Endothelial cell (in vitro differentiated cells): ENCODE measurements at places on chromosomes 7 and 10. TPM values are rescaled to one million over a fixed set of nuclear protein-coding genes. Genes with fewer than 3 reads are reported as not detected.

DNA sequence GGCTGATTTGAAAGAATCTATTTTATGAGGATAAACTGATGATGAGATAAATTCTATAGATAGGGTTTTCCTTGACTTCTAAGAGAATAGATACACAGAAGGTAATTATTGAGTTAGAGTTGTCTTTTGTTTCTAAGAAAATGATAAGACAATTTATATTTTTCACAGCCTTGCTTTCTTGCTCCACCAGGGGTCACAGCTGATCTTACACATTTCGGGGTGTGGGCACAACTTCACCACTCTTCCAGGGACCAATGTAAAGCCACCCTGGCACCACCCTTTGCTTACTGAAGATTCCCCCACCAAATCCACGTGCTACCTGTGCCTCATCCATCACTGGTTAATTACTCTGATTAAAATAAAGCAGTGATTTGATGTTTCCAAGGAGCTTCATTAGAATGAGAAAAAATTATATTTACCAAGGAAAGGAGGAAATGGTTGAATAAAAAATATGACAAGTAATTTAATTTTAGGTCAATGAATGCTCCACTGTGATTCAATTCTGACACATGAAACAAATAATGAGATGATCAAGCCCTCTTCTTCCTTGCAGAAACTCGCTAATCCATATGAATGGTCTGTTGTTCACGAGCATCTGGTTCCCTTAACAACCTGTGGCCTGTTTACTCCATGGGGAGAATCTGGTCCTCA is 177.3 kb upstream of the TNS3 start:
- no peak for DNase-seq

Gene RSPH10B
- 0.44 TPM for total RNA-seq

- DNase-seq: no peak
These were observed 227.2 kb upstream of the KLF14 start for GRCh38 chr7:130961128-130961601.

DNA sequence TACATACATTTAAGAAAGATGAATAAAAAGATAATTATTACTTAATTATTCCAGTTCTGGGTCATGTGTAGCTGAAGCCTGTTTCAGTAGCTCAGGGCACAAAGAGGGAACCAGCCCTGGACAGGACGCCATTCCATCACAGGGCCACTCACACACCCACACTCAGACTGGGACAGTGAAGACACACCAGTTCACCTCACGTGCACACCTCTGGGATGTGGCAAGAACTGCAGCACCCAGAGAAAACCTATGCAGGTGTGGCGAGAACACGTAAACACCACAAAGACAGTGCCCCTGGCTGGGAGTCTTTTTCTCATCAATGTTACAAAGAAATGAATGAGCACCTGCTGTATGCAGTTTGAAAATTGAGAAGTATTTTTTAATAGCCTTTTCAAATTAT is 1.6 kb upstream of the IDI1 start:
- DNase-seq: no peak

Gene MMP21
- not detected for total RNA-seq

DNA sequence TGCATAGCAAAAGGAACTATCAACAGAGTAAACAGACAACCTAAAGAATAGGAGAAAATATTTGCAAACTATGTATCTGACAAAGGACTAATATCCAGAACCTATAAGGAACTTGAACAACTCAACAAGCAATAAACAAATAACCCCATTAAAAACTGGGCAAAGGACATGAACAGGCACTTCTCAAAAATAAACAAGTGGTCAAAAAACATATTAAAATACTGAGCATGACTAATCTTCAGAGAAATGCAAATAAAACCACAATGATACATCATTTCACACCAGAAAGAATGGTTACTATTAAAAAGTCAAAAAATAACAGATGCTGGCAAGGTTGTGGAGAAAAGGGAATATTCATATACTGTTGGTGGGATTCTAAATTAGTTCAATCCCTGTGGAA is 17.1 kb downstream of the MAGI2 start:
- DNase-seq: no peak

DNA sequence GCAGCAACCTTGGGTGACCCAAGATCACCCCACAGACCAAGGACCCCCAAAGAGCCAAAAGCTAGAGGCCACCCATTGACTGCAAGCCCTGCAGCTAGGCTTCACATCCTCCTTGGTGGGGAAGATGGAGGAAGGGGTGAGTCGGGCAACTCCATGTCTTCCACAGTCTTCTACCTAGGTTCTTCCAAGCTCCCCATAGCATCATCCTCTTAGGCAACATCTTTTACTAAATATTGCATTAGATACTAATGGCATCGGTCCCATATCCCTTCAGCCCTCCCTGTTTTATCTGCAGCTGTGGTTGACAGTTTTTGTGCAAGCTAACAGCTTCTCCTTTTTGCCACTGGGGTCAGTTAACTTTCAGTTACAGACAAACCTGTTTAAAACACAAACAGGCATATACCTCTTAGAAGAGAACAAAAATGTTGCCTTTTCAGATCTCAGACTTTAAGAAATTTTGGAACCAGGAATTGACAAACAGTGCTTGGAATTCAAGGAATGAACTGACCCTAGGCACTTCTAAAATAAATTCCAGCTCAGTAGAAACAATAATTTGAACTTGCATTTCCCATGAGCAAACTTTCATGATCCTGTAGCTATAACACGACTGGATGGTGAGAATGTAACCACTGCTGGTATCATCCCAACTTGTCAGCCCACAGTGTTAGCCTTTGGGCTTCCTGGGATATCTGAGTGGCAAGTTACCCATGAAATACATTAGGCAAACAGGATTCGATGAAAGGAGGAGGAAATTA is 33.9 kb upstream of the MSMB start:
- DNase-seq: no peak

GRCh38 chr7:47100817-47101435 is 481.0 kb downstream of the TNS3 start:
- DNase-seq: peak; percentile 75

GRCh38 chr7:44776211-44776610 is 20.3 kb upstream of the PPIA start:
- no peak for DNase-seq

DNA sequence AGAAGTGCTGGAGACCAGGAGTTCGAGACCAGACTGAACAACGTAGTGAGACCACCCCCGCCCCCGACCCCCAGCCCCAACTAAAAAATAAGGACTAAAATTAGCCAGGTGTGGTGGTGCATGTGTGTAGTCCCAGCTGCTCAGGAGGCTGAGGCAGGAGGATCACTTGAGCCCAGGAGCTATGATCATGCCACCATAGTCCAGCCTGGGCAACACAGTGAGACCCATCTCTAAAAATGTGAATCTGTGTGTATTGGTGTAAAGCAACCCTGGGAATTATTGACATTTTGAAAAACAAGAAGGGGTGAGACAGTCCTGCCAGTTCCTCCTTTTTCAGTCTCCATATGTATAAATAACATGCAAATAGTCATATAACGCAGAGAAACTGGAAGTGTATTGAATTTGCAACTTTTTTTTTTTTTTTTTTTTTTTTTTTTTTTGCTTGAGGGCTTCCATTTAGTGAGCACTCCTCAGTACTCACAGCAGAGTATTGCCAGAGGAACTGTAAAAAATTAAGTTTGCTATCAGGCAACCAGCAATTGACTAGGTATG is 3.4 kb upstream of the ITGB1 start:
- no peak for DNase-seq

- DNase-seq: no peak
These were observed 1.5 kb downstream of the CCL24 start for GRCh38 chr7:75811894-75812678.

DNA sequence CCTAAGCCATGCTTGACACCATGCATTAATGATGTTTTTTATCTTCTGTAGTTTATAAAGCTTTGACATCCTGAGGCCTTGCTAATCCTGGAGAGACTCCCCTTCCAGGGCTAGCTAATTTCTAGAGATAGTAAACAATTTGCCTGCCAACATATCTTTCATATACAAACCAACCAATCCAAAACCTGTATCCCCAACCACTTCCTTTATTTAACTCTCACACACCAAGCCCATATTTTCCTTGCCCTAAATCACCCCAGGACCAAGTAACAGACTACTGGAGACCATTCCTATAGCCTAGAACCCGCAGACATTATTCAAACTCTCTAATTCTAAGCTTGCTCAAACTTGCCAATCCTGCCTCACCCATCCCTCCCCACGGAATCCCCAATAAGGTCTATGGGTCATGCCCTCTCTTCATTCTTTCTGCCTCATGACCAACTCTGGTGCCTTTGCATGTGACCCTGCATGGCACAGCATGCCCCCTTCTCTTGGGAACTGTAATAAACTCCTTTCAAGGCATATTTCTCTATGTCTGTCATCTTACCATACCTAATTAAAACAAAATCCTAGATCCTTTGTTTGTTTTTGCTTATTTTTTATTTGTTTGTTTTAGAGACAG is 116.6 kb upstream of the CACUL1 start:
- no peak for DNase-seq

Gene CALHM3
- not detected for total RNA-seq

- no peak for DNase-seq
These were observed 27.3 kb downstream of the FAM20C start for GRCh38 chr7:219581-220150.

DNA sequence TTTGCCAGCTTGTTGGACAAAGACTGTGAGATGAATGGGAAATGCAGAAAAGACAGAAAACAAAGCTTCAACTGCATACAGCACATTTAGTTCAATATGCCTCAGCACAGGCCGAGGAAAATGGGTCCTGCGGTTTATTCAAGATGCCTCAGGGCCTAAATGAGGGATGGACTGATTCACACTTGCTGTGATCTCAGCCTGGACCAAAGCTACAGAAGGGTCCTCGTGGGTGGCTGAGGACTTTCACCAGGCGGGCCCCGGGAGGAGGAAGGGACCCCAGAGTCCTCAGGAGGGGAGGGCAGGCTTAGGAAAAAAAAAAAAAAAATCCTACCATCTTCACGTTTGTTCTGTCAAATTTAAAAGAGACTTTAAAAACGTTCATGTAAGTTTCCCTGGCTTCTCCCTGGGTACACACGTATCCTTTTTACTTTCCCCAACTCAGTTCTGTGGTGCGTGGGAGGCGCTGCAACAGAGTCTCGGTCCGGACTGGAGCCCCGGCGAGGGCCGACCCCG is 624 bp upstream of the ZNF783 start:
- no peak for DNase-seq

Gene TRPV6
- not detected for total RNA-seq

DNA sequence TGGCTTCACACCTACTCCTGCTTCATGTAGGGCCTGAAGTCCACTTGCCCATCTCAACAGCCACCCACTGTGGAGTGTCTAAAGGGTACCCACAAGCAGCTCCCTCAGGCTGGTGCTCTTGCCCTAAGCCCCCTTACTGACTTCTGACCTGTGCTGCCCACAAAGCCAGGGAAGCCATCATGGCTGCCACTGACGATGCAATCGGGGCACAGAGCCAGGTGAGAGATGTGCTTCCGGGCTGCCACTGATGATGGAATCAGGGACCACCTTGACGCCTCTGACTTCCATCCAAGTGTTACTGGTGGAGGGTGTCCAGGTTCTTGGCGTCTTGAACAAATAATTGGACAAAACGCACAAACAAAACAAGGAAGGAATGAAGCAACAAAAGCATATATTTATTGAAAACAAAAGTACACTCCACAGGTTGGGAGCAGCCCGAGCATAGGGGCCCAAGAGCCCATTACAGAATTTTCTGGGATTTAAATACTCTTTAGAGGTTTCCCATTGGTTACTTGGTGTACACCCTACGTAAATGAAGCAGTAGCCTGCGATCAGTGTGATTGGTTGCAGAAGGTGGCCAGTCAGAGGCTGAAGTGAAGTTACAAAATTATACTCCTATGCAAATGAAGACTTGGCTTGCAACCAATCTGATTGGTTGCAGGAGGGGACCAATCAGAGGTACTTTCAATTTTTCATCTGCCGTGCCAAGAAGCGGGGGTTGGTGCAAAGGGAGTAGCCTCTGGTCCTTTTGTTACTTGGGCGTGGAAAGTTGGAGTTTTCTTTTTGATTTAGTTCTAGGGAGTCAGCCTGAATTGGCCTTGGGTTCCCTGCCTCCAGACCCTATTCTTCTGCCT is 4.5 kb downstream of the CPA2 start:
- no peak for DNase-seq

Gene ST8SIA6
- total RNA-seq: 1.7 TPM

DNA sequence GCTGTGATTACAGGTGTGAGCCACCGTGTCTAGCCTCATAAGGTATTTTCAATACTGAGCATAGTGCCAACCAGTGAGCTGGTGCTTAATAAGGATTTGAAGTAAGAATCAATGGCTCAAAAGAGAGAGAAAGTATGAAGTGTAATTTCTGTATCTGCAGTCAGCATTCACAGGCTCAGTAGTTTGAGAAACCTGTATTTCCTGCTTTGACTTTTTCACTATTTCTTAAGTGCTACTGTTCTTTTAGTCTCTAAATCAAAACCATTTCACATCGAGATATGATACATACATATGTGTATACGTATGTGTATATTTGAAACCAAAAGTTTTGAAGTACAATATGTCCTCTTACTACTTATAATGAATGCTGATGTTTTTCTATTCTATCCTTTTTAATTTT is 189.9 kb downstream of the PPP1R9A start:
- no peak for DNase-seq

DNA sequence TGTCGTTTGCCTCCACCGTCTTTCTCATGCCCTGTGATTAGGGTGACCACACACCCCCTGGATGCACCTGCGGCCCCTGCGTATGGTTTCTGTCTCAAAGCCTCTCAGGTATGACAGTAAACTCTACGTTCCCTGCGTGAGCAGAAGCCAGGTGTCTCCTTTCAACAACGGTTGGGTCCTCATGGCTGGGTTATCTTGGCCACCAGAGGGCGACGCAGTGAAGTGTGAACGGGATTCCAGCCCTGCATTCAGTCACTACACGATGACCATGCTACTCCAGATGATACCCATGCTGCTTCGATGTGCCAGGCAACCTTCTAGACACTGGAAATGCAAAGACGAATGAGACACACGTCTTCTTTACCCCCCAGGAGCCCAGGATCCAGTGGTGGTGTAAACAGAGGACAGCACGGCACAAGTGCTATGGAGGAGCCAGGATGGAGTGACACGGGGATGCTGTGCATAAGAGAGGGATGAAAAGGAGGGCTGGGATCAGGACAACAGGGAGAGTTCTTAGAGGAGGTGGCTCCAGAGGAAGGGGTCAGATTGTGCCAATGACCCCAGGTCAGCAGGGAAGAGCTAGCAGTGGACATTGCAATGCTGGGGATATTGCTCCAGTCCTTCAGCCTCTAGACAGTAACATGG is 228.1 kb upstream of the PFKP start:
- DNase-seq: peak; percentile 64
